ENCODE measurements at places on chromosomes 2 and 18. TPM values are rescaled to one million over a fixed set of nuclear protein-coding genes. Genes with fewer than 3 reads are reported as not detected.

GRCh38 chr2:48433682-48434081 is 96.3 kb upstream of the STON1 start:
- H3K27ac ChIP-seq: no peak overlapping the region
- H3K36me3 ChIP-seq: no peaks in the 10 kb centered on the region
- no peaks in the 10 kb centered on the region for H3K4me1 ChIP-seq
- no peak for DNase-seq

DNA sequence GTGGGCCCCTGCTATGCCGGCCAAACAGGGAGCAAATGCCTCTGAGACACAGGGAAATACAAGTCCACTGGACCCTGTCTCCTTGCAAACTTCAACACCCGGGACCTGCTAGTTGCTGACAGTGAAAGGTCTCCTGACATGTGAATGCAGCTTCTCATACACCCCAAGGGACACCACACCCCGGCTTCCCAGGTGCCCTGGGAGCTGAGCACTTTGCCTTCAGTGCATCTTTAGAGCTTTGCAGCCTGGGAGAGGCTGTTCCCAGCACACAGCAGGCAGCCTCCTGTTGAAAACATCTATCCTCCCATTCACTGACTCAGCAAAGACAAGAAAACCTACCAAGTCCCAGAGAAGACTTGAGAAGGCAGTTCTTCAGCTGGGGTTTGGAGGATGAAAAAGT is 143.4 kb downstream of the COL6A3 start:
- H3K27me3 ChIP-seq: no peaks in the 10 kb centered on the region
- H3K4me1 ChIP-seq: no peaks in the 10 kb centered on the region
- DNase-seq: no peak
- H3K36me3 ChIP-seq: no peaks in the 10 kb centered on the region

GRCh38 chr2:100418406-100418962 is 1.0 kb upstream of the CHST10 start:
- no peaks in the 10 kb centered on the region for H3K36me3 ChIP-seq
- no peak overlapping the region for H3K4me3 ChIP-seq
- H3K27me3 ChIP-seq: peaks cover 64% of the 10 kb centered on the region
- no peak overlapping the region for H3K27ac ChIP-seq
- H3K4me1 ChIP-seq: no peaks in the 10 kb centered on the region

The ANKRD23 gene
- total RNA-seq: 8.9 TPM

The ARHGAP15 gene
- total RNA-seq: not detected

The TDRD15 gene
- total RNA-seq: 1.9 TPM

DNA sequence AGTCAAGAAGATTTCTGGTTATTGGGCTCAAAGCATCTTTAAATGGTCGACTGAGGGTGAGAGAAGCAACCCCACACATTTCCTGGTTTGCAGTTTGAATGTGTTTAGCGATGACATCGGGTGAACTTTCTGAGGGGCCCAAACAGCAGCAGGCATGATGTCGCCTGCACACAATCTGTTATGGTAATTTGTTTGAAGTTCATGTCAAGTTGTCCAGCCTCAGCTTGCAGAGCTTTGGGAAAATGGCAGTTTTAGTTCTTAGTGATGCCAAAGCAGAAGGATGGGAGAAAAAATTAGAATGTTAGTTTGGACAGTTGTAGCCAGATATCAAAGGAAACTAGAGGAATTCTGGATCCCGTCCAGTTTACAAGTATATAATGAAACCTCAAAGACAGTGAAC is 284.6 kb downstream of the MBD5 start:
- no peak for DNase-seq
- no peaks in the 10 kb centered on the region for H3K27me3 ChIP-seq
- no peak overlapping the region for H3K27ac ChIP-seq
- H3K4me1 ChIP-seq: no peaks in the 10 kb centered on the region

DNA sequence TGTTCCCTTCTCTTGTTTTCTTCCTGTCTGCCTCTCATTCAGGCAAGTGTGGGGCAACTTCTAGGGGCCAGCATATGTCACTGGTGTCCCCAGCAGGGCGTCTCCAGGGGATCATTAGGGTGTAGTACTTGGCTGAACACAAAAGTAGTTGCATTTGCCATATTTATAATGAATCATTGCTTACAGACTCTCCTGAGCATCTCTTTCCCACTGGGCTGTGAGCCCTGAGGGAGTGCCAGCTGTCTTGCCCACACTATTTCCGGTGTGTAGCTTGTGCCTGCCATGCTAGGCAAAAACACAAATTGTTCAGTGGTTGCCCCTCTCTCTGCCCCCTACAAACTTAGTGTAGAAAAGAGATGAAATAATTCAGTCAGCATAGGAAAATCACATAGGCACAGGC is 40.8 kb upstream of the SCLY start:
- no peak overlapping the region for H3K27ac ChIP-seq
- no peak for DNase-seq
- H3K4me1 ChIP-seq: no peaks in the 10 kb centered on the region
- no peak overlapping the region for H3K4me3 ChIP-seq
- no peaks in the 10 kb centered on the region for H3K36me3 ChIP-seq
